ENCODE measurements at places on chromosomes 12 and 14.
A peak's percentile ranks its signal among the peaks of the same experiment; 100 is the strongest.

DNA sequence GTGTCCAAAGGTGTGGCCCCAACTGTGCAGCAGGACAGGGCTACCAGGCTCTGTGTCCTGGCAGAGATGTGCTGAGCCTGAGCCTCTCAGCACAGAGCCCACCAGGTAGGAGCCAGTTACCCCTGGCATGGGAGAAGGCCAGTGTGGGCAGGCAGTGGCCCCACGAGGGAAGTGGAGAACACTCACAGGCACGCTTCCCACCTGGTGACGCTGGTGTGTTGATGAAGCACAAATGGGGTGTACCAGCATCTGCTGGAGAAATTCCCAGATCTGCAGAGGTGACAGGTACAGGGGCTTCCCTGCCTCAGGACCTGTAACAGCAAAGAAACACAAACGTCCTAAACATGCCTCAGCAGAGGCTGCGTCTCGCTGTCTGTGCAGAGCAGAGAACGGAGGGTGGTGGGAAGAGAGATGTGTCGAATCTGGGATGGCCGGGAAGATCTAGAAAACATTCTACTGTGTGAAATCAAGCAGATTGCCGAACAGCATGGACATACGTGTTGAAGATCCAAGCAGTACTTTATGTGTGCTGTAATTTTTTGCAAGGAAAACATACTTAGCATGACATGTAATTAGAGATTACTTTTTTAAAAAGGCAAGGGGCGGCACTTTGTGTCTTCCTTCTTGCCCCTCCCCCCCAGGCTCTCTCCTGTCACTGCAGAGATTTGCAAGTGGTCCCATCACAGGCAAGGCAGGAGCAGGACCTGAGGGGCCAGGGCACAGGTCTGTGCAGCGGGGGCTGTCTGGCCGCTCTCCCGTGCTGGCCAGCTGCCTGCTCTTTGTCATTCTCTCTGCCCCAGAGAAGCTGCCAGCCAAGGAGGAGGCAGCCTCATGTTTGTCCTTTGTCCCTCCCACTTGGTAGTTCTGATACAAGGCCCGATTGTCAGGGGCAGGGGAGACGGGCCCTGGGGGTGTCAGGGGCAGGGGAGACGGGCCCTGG, 17.3 kb downstream of the HIP1R start:
- no peak for DNase-seq

DNA sequence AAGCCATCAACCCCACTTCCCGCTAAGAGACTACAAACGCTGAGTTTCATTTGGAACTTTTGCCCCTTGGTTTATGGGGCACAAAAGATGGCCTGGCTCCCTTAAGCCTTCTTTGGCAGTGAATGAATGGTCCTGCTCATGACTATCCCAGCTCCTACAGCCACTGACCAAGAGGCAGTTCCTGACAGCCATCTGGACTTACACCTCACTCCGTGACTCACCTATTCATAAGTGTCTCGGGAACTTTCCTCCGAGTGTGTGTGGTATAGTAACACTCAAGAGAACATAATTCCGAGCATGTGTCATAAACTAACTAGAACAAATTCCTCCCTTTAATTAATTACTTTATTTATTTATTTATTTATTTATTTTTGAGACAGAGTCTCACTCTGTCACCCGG, 51.9 kb upstream of the NUDT4 start:
- no peak for DNase-seq

DNA sequence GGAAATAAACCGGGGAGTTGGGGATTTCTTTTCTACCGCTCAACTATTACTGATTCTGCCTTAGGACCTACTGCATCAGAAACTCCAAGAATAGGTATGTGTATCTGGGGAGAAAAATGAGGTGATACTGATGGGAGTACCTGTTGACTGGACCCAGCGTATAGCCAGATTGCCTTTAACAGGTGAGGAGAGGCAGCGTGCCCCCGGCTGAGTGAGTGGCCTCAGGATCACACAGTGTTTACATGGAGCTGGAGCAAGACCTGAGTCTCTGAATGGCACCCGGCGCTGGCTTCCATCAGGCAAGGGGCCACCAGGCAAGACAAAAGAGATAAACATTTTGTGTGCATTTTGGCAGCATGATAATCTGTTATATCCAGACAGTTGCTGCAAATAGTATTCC, 496.2 kb downstream of the EGLN3 start:
- no peak for DNase-seq

DNA sequence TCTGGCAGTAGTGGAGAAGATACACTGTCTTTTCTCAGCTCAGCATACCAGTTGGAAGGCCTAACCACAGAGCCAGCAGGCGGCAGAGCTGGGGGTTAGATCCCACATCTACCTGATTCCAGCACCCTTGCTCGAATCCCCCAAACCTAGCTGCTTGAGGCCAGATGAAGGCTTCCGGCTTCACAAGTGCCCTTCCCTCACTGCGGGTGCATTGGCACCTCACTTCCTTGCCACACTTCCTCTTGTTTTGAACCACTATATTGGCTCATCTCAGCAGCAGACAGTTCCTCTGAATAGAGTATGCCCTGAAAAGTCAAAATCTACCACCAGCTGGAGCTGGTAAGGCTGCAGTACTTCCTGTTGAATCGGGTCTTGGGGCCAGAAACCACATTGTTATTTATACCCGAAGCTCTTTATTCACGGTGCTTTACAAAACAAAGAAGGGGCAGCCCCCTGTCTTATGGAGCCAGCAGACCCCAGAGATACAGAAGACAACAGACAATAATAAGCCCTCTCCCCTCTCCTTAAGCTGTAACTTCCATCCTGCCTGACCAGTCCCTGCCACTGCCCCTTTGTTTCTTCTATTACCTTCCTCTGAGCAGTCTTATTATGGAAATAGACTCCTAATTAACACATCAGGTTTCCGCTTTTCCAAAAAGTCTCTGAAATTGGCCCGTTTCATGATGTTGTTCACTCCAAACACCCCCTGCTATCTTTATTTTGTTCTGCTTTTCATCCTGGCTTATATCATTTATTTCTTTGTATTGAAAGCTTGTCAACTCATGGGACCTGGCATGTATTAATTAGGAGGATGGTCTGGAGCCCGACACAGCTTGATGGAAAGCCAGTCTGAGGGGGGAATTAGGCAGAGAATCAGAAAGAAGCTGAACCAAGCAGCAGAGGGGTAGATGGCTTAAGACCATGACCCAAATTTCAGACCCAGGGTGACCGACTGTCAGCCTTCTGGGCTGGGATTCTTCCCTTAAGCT, 233.5 kb downstream of the EFCAB11 start:
- DNase-seq, result peak; percentile 42

All from activated T-cell treated with anti-CD3 and anti-CD28 coated beads for 24 hours (primary cell).